Urothelium cell line (cell line): ENCODE measurements at places on chromosomes 16 and 17.
A peak's percentile ranks its signal among the peaks of the same experiment; 100 is the strongest.

- no peak for DNase-seq
These were observed 14.7 kb downstream of the RPH3AL start for GRCh38 chr17:337866-338265.

- no peak for DNase-seq
These were observed 23.6 kb downstream of the ALOX15B start for GRCh38 chr17:8062435-8062806.

DNA sequence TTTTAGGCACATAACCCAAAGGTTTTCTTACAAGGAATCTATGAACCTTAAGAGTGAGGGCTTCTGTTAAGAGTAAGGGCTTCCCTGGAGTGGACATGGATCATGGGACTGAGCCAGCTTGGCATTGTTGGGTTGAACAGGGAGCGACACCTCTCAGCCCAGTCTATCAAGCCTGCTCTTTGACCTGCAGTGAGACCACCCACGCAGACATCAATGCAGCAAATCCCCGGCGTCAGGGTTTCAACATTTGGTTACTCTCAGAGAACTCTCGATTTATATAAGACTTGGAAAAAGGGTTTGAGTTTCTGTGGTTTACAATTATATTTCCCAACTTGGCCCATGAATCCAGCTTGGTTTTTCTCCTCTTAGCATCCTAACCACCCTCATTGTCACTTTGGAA, 299.9 kb downstream of the WWOX start:
- DNase-seq: no peak

GRCh38 chr17:79437081-79437480, 173.8 kb downstream of the RBFOX3 start:
- no peak for DNase-seq

DNA sequence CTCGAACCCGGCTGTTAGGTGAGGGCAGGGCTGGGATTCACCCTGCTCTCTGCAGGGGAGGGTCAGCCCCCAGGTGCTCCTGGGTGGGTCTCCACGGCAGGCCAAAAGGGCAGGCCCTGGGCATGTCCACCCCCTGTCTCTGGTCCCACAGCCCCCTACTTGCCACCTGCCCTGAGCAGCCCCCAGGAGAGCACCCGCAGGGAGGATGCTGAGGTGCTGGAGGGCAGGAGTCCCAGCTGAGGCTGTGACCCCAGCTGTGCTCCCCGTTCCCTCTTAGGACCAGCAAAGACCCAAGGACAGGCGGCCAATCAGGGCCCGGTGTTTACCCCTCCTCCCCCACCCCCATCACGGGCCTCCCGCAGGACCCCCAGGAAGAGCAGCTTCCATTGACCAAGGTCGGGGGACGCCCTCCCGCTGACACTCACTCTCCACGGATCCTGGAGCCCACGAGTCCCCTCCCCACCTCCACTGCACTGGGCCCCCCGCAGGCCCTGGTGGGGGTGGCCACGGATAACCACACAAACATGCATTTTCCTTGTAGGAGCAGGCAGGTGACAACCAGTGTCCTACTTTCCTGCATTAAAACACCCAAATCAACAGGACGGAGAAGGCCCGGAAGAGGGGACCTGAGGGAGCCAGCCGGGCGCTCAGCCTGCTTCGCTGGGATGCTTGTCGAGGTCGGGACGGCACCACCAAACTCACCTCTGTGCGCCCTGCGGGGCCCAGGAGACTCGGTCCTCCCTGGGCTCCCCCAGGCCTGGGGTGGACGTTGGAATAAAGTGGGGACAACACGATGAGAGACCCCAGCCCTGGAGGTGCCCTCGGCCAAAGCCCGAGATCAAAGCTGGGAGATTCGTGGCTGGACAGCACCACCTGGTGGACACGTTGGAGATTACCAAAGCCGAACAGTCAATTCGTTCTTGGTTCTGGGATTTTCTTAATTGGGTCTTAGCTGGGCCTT, 22.5 kb upstream of the ENPP7 start:
- peak; percentile 75 for DNase-seq

GRCh38 chr17:45135978-45136791, 698 bp downstream of the ACBD4 start:
- no peak for DNase-seq

GRCh38 chr17:15442311-15443180, 24.9 kb downstream of the CDRT4 start:
- DNase-seq: no peak

DNA sequence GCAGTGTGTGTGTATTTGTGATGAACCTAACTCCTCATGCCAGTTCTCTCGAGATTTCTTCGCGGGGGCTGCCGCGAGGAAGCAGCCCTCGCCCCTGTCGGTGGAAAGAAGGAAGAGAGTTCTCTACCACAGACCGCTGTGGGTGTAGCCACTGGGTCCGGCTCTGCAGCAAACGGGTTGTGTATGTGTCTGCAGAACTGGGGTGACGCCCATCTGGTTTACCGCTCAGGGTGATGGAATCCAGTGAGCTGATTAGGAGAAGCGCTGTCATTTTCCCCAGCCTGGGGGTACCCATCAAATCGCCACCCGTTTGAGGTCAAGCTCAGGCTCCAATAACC, 7.7 kb downstream of the CORO6 start:
- DNase-seq: no peak

DNA sequence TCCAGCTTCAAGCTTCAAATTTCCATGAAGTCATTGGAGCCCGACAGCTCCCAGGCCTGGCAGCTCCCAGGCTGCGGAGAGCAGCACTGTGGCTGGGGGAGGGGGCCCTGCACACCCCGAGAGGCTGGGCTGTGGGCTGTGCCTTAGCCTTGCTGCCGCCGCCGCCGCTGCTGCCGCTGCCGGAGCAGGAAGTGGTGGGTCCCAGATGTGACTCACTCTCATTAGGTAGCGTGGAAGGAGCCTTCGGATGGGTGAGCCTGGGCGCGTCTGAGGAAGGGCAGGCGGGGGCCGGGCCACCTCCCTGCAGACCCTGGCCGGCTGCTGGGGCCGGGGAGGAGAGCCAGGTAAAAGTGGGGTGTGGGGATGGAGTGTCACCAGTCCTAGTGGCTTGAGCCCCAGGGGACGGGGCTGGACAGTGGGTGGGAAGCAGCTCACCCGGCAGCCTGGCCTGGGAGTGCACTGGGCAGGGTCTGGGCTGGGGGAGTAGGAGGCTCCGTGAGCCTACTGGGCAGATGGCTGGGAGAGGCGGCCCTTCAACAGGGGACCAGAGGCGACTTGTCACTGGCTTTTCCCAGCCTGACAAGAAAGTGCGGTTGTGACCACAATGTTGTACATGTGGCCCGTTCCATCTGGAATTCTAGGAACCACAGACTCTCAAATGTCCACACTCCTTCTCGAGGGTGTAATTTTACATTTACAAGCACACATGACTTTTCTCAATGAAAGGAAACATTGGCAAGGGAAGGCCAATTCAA, at the start of gene ADCY7:
ADCY7 (plus strand) TSS at position 215 of the 755 bp plus-strand sequence. CDS start 21,629 bp downstream, outside the sequence.
- DNase-seq: peak; percentile 90

GRCh38 chr17:73555199-73555960, 88.9 kb downstream of the SDK2 start:
- no peak for DNase-seq

GRCh38 chr17:6577686-6578263, 21.4 kb upstream of the PITPNM3 start:
- DNase-seq: no peak

DNA sequence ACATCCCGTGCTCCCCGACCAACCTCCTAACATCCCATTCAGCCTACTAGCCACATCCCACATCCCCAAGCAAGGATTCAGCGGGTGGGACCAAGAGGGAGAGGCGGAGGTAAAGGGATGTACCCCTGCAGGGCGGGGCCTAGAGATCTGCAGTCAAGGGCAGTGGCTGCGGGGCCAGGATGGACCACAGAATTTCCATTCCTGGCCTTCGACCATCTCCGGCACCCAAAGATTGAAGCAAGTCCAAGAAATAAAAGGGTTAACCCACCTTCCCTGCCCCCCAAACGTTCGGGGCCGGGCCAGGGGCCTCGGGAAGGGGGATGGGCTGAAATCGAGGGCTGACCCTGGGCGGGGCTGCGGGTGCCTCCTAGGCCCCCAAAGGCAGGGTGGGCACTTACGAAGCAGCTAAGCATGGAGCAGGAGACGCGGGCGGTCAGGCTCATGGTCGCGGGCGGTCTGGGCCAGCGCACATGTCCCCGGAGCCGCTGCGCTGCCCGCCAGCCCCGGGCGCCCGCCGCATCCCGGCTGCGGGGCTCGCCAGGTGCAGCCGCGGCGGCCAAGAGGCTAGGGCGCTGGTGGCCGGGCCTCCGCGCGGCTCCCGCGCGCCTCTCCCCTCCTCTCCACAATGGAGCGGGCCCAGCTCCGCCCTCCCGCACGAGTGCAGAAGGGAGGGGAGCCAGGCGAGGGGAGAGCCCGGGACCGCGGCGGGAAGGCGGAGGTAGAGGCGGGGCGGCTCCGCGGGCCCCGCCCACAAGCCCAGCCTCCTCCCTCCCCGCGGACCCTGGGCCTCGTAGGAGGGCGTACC, at the start of gene MTMR4:
MTMR4 (minus strand) TSS at position 674 of the 805 bp plus-strand sequence; CDS start at position 443, 231 bp downstream.
- DNase-seq: peak; percentile 97

DNA sequence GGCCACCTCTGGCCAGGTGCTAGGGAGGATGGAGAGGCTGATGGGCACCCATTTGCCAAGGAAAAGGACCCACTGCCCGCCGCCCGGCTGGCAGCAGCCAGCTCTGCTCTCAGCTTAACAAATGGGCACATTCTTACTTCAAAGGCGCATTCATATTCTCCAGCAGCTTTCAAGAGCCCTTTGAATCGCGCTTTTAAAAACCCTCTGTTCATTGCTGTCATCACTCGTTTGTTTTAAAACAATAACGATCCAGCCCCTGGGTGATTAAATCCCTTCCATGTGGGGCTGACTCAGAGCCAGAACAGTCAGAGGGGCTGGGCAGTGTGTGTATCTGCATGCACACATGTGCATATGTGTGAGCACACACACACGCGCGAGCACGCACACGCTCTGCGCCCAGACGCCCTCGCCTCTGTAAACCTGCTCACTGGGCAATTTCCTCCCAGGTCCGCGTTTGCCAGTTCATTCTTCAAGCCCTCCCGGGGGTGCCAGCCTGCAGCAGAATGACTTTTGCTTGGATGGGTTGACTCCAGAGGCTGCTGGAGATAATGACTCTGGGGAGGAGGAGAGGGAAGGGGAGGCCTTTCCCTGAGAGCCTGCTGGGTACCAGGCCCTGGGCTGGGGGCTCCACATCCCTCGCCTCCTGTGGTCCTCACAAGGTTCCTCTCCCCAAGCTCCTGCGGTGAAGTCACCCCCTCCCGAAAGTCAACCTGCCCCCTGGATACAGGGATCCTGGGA, 133.1 kb downstream of the SDK2 start:
- DNase-seq: no peak

DNA sequence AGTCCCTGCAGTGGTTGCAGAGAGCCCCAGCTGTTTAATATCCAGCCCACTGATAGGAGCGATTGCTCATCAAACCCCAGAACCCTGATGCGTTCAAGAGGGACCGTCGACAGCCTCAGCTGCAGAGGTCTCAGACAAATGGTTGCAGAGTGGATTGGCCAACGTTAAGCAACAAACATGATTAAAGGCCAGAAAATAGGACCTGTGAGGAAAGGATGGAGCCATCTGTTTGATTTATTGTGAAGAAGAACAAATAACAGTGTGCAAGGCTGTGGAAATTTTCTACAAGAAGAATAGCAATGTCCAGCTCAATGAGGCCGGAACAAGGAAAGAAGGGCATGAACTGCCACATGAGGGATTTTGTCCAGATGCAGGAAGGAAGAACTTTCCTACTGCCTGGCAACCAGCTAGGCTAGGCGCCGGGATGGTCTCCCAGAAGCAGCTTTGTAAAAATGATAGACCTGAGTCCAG, 138.4 kb upstream of the DNAH9 start:
- no peak for DNase-seq

GRCh38 chr17:79340333-79341221, 266.0 kb downstream of the ENGASE start:
- no peak for DNase-seq

DNA sequence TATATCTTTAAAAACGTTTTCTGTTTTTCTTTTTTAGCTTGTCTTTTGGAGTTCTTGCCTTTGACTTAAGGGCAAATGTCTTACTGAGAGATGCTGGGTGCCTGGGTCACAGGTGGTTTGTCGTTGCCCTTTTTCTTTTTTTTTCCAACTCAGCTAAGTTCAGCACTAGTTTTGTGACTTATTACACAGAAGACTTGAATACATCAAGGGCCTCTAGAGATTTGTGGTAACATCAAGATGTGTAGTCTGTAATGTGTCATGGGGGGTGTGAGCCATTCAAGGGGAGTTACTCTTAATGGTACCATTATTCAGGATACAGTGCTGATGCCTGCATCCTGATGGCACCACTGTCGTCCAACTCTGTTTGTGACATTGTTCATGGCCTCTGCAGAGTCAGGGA, 95.1 kb downstream of the PRKCA start:
- no peak for DNase-seq

DNA sequence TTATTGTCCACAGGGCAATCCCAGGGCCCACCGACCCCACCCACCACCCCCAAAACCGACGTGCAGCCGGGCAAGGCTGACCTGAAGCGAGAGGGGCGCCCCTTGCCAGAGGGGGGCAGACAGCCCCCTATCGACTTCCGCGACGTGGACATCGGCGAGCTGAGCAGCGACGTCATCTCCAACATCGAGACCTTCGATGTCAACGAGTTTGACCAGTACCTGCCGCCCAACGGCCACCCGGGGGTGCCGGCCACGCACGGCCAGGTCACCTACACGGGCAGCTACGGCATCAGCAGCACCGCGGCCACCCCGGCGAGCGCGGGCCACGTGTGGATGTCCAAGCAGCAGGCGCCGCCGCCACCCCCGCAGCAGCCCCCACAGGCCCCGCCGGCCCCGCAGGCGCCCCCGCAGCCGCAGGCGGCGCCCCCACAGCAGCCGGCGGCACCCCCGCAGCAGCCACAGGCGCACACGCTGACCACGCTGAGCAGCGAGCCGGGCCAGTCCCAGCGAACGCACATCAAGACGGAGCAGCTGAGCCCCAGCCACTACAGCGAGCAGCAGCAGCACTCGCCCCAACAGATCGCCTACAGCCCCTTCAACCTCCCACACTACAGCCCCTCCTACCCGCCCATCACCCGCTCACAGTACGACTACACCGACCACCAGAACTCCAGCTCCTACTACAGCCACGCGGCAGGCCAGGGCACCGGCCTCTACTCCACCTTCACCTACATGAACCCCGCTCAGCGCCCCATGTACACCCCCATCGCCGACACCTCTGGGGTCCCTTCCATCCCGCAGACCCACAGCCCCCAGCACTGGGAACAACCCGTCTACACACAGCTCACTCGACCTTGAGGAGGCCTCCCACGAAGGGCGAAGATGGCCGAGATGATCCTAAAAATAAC, 3.0 kb downstream of the SOX9 start:
- no peak for DNase-seq

- peak; percentile 33 for DNase-seq
These were observed 29.3 kb downstream of the GINS3 start for GRCh38 chr16:58421529-58421928.

GRCh38 chr17:354651-355556, 2.3 kb upstream of the RPH3AL start:
- no peak for DNase-seq

DNA sequence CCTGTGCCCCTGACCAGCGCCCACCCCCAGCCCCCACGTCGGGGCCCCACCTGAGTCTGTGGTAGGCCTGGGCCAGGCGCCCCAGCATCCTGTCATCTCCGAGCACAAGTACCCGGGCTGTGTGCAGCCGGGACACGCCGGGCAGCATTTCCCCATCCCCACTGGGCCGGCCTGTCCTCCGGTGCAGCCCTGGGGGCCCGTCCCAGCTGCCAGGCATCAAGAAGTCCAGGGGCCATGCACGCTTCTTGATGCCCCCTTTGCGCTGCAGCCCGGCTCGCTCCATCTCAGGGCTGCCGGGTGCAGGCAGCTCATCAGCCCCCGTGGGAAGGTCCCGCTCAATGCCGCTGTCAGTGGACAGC, 29.3 kb upstream of the MFSD6L start:
- no peak for DNase-seq

GRCh38 chr17:27631897-27632725, 1.1 kb downstream of the LGALS9 start:
- no peak for DNase-seq
